Ascending aorta (tissue), 2 donors: ENCODE measurements at places on chromosomes 3 and 15. TPM values are rescaled to one million over a fixed set of nuclear protein-coding genes. Genes with fewer than 3 reads are reported as not detected.

- H3K4me1 ChIP-seq: no peaks in the 10 kb centered on the region
- no peaks in the 10 kb centered on the region for H3K27me3 ChIP-seq
- no peaks in the 10 kb centered on the region for H3K36me3 ChIP-seq
Measured at GRCh38 chr3:141795276-141795675, 32.1 kb downstream of the GRK7 start.

GRCh38 chr3:157464321-157464720 lies 27.7 kb downstream of the PTX3 start:
- H3K4me1 ChIP-seq: no peaks in the 10 kb centered on the region
- no peaks in the 10 kb centered on the region for H3K27me3 ChIP-seq

DNA sequence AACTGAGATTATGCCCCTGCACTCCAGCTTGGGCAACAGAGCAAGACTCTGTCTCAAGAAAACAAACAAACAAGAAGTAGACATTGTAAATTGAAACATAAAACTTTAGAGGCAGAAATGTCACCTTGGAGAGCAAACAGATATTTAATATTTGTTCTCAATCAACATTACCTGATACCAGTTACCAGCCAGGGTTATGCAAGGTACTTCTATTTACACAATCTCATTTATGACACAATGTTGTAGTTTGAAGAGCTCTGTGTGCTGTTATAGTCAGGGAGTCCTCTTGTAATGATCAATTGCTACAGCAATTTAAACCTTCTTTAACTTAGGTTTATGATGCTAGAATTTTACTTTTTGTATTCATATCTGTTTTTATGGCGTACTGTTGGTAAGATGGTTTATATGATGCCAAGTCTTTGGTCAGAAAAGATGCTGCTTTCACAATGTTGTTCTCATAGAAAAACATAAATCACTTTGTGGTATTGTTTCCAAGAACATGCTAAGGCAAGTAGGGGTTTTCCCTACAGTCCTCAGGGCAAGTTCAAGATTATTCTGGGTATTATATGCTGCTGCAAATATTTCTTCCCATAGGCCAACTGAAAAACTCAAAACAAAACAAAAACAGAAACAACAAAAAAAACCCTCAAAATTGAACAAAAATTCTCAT lies 173.5 kb downstream of the TNIK start:
- no peaks in the 10 kb centered on the region for H3K36me3 ChIP-seq
- H3K4me1 ChIP-seq: peaks cover 28% of the 10 kb centered on the region
- no peak for DNase-seq
- no peak overlapping the region for H3K4me3 ChIP-seq
- no peak overlapping the region for H3K27ac ChIP-seq

- no peak for DNase-seq
- no peaks in the 10 kb centered on the region for H3K4me1 ChIP-seq
- H3K36me3 ChIP-seq: no peaks in the 10 kb centered on the region
Measured at GRCh38 chr3:123562547-123562946, 22.3 kb downstream of the HACD2 start.

- no peak for DNase-seq
- no peaks in the 10 kb centered on the region for H3K27me3 ChIP-seq
- no peak overlapping the region for H3K27ac ChIP-seq
- H3K4me1 ChIP-seq: no peaks in the 10 kb centered on the region
- no peaks in the 10 kb centered on the region for H3K36me3 ChIP-seq
- no peak overlapping the region for H3K4me3 ChIP-seq
Measured at GRCh38 chr3:24834442-24834841, 339.8 kb upstream of the THRB start.

GRCh38 chr15:70213794-70214193 lies 116.1 kb upstream of the TLE3 start:
- H3K36me3 ChIP-seq: no peaks in the 10 kb centered on the region
- no peaks in the 10 kb centered on the region for H3K4me1 ChIP-seq
- no peak overlapping the region for H3K27ac ChIP-seq
- no peaks in the 10 kb centered on the region for H3K27me3 ChIP-seq
- no peak overlapping the region for H3K4me3 ChIP-seq

MOBP gene
- total RNA-seq: not detected
